ENCODE measurements at places on chromosomes 7 and 10.
A peak's percentile ranks its signal among the peaks of the same experiment; 100 is the strongest.

DNA sequence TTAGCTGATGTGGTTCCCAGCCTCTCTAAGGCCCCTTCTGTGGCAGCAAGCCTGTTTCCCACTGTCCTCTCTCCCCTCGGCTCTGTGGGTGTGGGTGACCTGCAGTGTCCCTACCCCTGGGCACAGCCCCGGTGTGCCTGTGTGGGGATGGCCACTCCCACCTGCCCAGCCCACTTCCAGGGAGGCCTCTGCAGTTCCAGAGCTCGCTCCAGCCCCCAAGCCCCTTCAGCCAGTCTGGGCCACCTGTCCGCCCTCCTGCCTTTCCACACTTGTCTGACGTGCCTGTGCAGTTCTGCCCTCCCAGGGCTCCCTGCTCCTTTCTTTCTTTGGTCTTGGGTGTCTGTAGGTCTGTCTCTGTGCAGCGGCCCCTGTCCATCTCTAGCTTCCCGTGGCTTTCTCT lies 127.0 kb upstream of the PPIF start:
- DNase-seq = no peak

- no peak for DNase-seq
Measured at GRCh38 chr7:20223356-20223755, 6.2 kb upstream of the MACC1 start.

DNA sequence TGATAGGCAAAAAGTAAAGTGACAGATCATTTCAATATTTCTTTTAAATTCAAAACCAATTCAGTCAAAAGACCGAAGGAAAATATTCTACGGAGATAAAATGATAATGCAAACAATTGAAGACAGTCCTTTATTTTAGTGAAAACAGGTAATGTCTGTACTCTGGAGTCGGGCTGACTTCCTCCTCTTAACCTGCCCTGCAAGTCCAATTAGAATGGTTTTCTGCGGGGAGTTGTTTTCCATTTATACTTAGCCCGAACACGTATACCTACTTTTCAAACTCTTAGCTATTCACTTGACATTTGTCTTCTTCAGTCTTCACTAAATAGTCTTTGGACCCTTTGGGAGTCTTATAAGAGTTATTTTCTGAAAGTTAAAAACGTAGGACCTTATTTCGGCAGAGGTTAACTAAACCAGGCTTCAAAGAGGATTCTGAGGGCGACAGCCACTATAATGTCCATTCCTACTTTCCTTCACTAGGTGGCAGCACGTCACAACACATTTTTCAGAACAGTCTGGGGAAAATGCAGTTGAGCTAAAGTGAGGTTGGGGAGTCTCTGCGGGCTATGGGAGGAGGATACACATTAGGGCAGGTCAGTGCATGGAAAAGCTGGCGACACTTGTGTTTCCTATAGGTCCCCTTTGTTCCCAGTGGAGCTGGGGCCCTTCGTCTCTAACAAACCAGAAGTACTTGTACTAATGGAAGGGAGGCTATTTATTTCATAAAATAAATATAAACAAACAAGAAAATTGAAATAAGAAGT lies 472.0 kb downstream of the KCNMA1 start:
- DNase-seq = peak; percentile 68

DNA sequence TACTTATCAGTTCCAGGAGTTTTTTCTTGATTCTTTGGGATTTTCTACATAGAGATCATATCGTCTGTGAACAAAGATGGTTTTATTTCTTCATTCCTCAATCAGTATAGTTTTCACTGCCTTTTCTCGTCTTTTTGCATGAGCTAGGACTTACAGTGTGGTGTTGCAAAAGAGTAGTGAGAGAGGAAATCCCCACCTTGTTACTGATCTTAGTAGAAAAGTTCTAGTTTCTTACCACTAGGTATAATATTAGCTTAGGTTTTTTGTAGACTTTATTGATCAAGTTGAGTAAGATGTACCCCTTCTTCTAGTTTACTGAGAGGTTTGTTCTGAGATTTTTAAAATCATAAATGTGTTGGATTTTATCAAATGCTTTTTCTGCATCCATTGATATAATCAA lies 123.3 kb downstream of the TMEM26 start:
- DNase-seq = no peak

DNA sequence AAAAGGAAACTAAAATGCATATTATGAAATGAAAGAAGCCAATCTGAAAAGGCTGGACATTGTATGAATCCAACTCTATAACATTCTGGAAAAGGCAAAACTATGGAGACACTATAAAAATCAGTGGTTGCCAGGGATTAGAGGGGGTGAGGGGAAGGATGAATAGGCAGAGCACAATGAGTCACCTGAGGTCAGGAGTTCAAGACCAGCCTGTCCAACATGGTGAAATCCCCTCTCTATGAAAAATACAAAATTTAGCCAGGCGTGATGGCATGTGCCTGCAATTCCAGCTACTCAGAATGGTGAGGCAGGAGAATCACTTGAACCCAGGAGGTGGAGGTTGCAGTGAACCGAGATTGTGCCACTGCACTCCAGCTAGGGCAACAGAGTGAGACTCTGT lies 324.8 kb upstream of the PHYHIPL start:
- peak; percentile 18 for DNase-seq

GRCh38 chr10:12334186-12334530 lies 15.2 kb upstream of the CAMK1D start:
- no peak for DNase-seq

DNA sequence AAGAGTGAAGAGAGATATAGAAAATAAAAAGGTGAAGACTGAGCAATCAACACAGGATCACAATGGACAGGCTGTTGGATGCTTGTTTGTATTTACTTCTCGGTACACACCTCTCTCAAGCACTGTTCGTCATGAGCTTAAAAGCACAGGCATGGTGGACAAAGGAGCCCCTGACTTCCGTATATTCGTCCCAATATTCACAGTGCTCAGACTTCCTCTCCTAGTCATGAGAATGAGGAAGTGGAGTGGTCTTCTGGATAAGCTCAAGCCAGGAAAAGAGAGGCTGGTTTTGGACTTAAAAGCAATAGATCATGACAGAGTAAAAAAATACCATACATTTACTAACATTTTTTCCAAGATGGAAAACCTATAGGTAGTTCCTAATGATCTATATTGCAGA lies 172.5 kb downstream of the SORCS1 start:
- no peak for DNase-seq

Measured in mammary epithelial cell (primary cell).